Hematopoietic multipotent progenitor cell treated with erythropoietin and hydrocortisone succinate and interleukin-3 and kit ligand, for 6 days (in vitro differentiated cells): ENCODE measurements at places on chromosomes 3 and 15.
A peak's percentile ranks its signal among the peaks of the same experiment; 100 is the strongest.

DNA sequence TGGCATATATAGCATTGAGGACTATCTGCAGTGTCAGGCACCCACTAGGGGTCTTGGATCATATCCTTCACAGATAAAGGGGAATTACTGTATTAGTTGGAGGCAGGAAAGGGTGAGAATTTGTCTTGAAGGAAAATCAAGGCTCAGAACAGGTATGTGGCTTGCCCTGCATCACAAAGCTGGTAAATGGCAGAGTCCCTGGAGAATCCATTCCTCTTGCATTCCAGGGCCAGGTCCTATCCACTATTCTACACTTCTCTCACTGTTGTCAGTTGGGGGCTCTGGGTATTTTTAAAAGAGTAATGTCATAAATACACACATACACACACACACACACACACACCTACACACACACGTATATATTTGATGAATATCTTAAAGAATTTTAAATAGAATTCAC lies 19.8 kb upstream of the FGF12 start:
- DNase-seq, result no peak

- DNase-seq, result no peak
Measured at GRCh38 chr15:59335207-59335786, 37.4 kb downstream of the MYO1E start.

- no peak for DNase-seq
Measured at GRCh38 chr3:52093756-52094545, 37.6 kb upstream of the DUSP7 start.

DNA sequence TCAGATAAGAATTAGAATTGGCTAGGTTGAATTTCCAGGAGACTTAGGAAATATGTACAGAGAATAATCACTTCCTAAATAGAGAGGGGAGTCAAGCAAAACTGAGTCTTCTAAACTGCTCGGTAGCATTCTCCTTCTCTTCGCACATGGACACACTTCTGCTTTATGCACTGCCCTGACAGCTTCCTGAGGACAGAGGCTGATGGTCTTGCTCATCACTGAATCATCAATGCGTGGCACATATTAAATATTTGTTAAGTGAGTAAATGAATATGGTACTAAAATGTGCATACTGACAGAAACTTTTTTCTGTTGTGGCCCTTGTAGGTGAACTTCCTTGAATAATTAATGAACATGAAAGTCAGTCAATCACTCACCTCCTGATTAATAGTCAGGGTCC lies 315.5 kb downstream of the FHIT start:
- no peak for DNase-seq

DNA sequence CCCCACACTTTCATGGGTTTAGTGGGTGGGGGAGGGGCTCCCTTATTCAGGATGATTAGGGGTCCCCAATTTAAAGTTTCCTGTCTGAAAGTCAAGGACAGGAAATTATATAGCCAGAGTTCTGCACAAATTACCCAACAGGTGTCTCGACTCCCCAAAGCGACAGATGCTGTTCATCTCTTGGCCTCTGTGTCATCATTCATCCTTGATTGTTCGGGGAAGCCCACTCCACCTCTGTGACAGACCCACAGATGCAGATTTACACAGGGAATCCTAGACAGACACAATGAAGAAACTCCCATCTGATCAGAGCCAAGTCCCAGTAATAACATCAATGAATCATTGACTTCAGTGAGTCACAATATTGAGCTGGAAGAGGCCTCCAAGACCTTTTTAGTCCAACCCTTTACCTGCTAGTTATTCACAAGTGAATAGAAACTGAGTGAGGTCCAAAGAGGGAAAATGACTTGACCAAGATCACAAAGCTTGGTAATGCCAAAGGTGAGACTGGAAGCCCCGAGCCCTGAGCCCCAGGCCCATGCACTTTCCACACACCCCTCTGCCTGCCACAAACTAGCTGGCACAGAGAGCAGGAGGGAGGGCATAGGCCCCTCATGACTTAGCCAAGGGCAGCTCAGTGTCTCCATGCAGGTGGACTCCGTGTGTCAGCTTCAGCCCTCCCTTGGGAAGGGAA lies 7.9 kb upstream of the SRP14 start:
- no peak for DNase-seq

DNA sequence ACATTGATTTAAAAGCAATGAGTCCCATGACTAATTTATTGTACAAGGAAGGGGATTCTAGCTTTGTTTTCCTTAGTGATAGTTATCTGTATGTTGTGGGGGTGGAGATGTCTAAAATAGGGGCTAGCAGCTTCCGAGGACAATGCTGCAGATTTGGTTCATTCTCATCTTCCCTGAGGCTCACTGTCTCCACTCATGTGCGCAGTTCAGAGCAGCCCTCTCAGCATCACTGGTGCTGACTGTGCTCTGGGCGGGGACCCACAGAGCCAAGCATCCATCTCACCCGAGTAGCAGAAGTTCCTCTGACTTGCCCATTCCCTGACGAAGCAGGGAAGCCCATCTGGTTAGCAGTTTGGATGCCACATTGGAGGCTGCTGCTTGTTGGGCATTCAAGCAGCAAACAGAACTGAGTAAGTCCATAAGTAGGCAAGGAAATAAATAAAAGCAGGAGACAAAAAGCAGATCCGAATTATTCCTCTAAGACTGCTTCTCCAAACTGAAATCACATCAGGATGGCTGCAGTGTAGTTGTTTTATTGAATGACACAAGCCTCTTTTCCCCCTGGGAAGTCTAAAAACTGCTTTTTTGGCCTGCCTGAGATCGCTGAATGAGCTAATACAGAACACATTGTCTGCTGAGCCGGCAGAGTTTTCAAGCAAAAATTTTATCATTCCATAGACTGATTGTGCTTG lies 27.5 kb downstream of the RARB start:
- DNase-seq, result no peak

- DNase-seq, result no peak
Measured at GRCh38 chr3:178785961-178786360, 249.7 kb downstream of the KCNMB2 start.

DNA sequence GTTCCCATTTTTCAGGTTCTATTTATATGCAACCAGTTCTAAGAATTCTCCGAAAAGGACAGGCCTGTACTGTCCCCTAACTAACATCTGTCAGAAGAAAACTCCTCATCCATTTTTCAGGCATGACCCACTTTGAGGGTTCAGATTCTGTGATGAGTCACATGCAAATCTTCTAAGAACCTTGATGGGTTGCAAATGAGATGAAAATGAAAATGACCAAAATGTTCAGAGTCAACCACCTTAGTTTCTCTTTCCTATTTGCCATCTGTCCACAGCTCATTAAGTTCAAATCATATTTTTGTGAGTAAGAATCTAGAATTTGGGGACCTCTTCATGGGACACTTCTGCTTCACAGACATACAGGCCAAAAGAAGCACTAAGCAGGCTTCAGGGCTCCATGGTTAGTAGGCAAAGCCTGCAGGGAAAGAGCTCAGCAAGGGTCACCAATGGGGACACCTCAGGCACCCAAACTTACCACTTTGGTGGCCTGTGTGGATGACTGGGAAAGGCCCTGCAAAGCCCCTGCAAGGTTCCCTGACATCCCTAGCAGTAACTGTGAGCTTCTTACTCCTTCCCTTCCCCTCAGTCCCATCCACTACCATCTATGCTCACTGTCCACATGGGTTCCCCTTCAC lies 122.0 kb downstream of the WDR76 start:
- no peak for DNase-seq

DNA sequence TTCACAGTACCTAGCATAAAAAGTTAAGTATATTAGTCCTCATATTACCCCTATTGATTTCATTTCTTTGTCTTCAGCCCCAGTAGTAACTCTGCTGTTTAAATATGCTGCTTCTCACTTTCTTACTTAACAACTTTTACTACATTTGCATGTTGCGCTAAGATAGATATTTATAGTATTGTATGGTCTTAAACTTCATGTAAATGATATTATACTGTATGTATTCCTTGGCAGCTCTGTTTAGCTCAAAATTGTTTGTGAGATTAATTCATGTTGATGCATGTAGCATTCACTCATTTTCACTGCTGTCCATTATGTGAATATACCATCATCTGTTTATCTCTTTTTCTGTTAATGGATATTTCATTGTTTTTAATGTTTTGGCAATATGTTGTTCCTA lies 64.4 kb downstream of the PPM1L start:
- DNase-seq, result no peak

- DNase-seq, result no peak
Measured at GRCh38 chr15:45351227-45351626, 27.1 kb downstream of the GATM start.

DNA sequence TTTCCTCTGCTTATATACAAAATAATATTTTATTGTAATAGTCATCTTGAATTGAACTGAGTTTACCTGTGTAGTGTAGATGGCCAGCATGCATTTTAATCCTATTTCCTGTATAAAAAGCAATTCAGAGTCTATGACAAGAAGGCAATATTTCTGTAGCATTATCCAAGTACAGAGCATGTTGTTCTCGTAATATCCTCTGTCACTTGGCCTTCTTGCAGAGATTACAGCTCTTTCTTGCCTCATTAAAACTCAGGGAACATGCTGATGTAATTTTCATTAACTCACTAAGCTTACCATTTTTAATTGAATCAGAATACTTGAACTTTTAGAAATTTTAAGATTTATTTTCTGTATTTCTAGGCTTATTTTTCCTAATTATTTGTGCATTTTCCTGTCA lies 203.3 kb upstream of the AGTR1 start:
- DNase-seq, result peak; percentile 10

DNA sequence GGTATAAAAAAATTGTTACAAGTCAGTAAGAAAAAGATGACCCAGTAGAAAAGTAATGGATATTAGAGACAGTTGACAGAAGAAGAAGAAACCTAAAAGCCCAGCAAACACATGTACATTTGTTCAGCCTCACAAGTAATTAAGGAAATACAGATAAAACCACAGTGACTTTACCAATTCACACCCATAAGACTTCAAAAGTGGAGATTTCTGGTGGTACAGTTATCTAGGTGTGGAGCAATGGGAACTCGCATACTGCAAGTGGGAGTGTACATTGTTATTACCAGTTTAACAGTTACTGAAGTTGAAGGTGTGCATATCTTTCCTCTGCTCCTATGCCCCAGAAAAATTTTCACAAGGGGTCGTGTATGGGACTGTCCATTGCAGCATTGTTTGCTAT lies 18.1 kb upstream of the MAPKBP1 start:
- peak; percentile 26 for DNase-seq
